ENCODE measurements at places on chromosomes 7 and 10.
A peak's percentile ranks its signal among the peaks of the same experiment; 100 is the strongest.

GRCh38 chr10:90959826-90960225 lies 38.9 kb upstream of the ANKRD1 start:
- DNase-seq, result no peak

- no peak for DNase-seq
Measured at GRCh38 chr10:33801705-33802104, 467.2 kb upstream of the NRP1 start.

- no peak for DNase-seq
Measured at GRCh38 chr7:22210355-22210754, 146.6 kb downstream of the RAPGEF5 start.

DNA sequence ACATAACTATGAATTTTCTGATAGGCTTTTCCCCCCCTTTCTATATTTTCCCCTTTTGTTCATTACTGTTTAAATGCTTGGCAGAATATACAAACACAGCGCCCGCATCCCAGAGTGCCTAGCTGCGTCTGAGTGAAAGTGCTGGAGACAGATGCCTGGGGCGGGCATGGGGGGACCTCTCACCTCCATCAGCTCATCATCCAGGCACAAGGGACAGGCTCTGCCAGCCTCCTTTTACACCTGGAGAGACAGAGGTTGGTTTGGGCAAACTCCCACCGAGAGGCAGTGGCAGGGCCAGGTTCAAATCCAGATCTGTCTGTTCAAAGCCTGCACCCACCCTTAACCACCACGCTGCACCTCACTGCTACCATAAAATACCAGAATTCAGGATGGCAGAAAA lies 104.5 kb downstream of the FAM53B start:
- no peak for DNase-seq

DNA sequence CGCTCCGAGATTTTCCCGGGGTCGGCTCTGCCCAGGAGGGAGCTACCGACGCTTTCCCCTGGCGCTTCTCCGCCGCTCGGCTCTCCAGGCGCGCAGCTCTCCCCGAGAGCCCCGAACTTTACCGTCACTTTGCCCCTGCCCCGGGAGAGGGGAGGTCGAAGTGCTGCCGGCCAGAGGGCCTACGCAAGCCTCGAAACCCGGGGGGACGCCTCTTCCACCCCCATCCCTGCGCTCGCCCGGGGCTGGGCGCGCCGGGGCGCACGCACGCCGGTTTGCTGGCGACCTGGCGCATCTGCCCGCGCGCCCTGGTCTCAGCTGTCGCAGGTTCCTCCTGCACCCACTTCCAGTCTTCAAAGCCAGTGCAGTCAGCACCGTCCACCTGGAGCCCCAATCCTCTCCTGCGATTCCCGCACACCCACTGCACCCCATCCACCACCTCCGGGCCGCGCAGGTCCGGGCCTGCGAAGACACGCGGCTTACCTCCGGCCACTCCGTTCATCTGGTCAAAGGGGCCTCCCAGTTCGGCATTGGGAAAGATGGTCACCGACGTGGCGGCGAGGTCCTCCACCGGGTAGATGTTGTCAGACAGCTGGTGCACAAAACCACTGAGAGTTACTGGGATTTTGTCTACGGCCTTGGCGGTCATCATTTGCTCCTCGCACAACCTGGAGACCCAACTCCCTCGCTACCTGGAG lies 638 bp downstream of the EGR2 start:
- peak; percentile 78 for DNase-seq

- no peak for DNase-seq
Measured at GRCh38 chr7:106463851-106464611, 179.2 kb upstream of the NAMPT start.

- no peak for DNase-seq
Measured at GRCh38 chr7:97859606-97860204, 12.5 kb downstream of the ASNS start.

DNA sequence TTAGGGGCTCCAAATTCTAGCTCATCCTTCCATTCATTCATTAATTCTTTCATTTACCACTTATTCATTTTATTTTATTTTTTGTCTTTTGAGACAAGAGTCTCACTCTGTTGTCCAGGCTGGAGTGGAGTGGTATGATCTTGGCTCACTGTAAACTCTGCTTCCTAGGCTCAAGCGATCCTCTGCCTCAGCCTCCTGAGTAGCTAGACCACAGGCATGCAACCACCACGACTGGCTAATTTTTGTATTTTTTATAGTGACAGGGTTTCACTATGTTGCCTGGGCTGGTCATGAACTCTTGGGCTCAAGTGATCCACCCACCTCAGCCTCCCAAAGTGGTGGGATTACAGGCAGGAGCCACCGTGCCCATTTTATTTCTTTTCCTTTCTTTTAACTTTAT lies 31.6 kb downstream of the FGF8 start:
- DNase-seq, result no peak

DNA sequence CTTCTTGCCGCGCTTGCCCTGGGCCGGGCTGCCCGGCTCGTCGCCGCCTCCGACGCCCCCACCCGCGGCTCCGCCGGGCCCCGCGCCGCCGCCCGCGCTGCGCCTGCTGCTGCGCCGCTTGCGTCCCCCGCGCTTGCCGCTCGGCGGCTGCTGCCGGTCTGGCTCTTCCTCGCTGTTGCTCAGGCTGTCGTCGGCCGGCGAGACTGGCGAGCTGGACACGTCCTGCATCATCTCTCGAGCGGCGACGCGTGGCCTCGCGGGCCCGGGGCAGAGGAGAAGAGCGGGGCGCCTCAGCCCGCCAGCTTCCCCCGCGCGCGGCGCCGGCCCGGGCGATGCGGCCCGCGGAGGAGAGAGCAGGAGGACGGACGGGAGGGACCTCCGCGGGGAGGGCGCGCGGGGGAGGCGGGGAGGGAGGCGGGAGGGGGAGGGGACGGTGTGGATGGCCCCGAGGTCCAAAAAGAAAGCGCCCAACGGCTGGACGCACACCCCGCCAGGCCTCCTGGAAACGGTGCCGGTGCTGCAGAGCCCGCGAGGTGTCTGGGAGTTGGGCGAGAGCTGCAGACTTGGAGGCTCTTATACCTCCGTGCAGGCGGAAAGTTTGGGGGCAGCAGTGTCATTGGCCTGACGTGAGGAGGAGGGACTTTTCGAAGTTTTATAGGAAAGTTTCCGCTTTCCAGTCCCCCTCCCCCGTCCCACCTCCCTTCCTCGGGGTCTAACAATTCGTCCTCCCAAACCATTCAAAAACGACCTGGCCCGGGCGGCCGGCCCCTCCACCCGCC lies at the start of gene TWIST1:
TSS of gene TWIST1 (minus strand) at position 546 of the 779 bp plus-strand sequence. CDS start at position 231, 315 bp downstream.
- DNase-seq, result no peak

GRCh38 chr10:27622596-27622995 lies 118.5 kb downstream of the RAB18 start:
- no peak for DNase-seq

- DNase-seq, result peak; percentile 28
Measured at GRCh38 chr10:86068231-86069054, 298.2 kb downstream of the GRID1 start.

All from activated CD8-positive, alpha-beta memory T cell treated with anti-CD3 and anti-CD28 coated beads for 24 hours (primary cell).